ENCODE measurements at places on chromosomes 2 and 18.

- no peak for DNase-seq
These were observed 104.4 kb upstream of the SALL3 start for GRCh38 chr18:78875016-78875777.

DNA sequence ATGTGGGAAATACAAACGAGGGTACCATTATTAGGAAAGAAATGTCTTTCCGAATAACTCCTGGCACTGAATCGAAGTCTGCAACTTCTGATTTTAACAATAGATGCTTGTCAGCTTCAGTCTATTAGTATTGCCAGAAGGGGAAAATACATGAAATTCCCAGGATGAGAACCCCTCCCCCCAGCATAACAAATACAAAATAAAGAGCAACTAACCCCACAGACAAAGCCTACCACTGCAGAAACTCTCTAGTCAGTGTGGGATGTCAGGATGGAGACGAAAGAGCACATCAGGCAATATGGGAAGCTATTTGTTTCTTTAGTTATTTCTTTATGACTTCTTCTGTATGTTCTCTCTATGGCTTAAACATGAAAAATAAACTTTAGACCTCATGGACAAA, 365.0 kb upstream of the CDH2 start:
- no peak for DNase-seq

GRCh38 chr2:74146929-74147726, 584 bp downstream of the BOLA3 start:
- DNase-seq, result no peak

GRCh38 chr2:102737431-102737830, 24.4 kb upstream of the TMEM182 start:
- DNase-seq, result no peak

DNA sequence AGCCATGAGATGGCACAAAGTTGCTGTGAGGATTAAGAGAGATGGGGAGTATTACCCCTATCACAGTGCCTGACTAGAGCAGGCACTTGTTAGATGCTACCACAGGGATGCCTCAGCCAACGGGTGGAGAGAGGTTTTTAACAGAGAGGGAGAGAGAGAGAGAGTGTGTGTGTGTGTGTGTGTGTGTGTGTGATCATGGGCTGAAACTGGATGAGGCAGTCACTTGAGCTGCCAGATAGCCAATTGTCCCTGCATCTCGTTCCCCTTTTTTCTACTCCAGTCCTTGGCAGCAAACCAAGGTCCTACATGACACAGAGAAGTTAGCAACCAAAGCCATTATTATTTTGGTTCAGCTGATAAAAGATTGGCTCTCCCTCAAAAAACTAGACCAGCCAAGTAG, 3.0 kb downstream of the CD8A start:
- no peak for DNase-seq

- no peak for DNase-seq
These were observed 29.9 kb upstream of the ZNF512 start for GRCh38 chr2:27552941-27553340.

- no peak for DNase-seq
These were observed 13.1 kb downstream of the XIRP2 start for GRCh38 chr2:166901336-166901735.

- no peak for DNase-seq
These were observed 676.1 kb upstream of the CELF4 start for GRCh38 chr18:38241736-38242135.

DNA sequence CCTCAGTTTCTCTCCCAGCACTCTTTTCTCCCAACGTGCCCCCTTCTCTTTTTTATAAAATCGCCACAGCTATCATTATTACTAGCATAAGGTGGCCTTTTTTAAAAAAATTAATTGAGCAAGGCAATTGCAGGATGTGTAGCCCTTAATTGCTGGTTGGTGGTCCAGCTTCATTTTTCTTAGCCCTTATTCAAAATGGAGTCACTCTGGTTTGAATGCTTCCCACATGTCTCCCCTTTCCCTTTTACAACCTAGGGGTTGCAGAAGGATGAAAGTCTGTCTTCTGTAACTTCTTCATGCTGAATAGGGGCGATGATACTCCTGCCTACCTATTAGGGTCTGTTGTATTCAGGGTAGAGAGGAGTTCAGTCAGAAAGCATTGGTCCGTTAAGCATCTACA, 36.6 kb upstream of the PROKR1 start:
- no peak for DNase-seq

DNA sequence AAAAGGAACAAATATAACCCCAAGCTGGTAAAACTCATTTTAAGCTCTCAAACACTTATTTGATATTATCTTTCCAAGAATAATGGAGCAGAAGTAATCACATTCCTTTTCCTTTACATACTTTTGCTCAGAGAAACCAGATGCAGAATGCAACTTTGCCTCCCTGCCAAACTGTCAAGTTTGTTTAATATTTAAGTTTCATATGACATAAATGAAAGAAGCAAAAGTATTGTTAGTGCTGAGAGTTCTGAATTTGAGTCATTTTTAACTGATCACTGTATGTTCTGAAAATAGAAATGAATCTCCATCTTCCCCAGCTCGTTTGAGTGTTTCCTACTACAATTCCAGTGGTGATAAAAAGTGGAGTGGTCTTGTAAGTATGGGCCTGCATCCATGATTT, 423.4 kb downstream of the PID1 start:
- no peak for DNase-seq

- DNase-seq, result no peak
These were observed 108.7 kb downstream of the GFPT1 start for GRCh38 chr2:69278366-69278765.

GRCh38 chr18:44817831-44818473, 137.3 kb downstream of the SETBP1 start:
- DNase-seq, result no peak

- DNase-seq, result peak; percentile 5
These were observed 3.8 kb downstream of the ACTG2 start for GRCh38 chr2:73896362-73897239.

GRCh38 chr2:197803033-197803444, 1.4 kb upstream of the PLCL1 start:
- DNase-seq, result no peak

DNA sequence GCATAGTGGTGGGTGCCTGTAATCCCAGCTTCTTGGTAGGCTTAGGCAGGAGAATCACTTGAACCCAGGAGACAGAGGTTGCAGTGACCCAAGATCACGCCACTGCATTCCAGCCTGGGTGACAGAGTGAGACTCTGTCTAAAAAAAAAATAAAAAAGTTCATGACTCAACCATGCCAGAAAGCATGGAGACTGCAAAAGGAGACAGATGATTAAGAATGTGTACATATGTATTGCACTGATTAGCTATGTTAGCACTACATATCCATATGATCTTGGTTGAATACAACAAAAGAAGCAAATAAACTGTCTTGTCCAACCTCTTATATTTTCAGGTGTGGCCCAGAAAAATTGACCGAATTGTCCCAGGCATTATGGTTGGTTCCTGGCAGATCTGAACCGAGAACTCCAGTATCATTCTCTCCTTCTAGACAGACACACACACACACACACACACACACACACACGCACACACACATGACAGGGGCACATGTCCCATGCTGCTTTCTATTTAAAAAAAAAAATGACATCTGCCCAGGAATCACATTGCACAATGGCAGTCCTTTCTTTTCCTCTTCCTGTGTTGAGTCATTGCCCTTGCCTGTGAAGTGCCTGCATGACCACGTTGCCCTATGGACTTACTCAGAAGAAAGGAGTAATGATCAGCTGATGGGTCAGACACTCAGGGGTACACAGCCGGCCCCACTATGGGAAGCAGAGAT, 65.6 kb downstream of the MYCN start:
- DNase-seq, result no peak

GRCh38 chr2:175218551-175218950, 37.0 kb upstream of the ATP5MC3 start:
- DNase-seq, result no peak

DNA sequence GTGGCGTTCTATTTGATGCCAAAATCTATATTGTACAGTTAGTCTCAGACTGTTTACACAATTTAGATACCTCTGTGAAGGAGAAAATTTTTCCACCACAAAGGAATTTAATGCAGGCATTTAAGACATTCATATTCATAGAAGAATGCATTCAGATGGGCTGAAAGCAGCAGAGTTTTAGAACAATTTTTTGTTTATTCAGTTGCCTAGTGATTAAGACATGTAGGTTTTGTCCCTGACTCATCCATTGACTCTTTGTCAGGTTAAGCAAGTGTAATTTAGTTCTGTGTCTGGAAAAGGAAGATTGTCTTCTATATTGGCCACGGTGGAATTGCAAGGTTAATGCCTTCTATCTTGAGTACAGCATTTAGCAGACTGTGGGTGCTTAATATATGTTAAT, 515.0 kb downstream of the PARD3B start:
- DNase-seq, result no peak

GRCh38 chr18:8794156-8794933, 89.0 kb downstream of the MTCL1 start:
- no peak for DNase-seq

DNA sequence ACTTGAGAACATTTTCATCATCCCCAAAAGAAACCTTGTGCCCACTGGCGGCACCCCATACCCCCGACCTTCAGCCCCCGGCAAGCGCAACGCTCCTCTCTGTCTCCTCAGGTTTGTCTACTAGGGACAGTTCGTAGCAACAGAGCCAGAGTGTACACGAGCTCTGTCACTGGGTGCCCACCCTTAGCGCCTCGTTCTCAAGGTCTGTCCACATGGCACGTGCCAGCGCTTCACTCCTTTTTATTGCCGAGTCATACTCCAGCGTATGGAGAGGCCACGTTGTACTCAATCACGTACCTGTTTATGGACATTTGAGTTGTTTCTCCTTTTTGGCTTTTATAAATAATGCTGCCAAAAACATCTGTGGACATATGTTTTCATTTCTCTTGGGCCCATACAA, 30.3 kb upstream of the GPC1 start:
- no peak for DNase-seq

DNA sequence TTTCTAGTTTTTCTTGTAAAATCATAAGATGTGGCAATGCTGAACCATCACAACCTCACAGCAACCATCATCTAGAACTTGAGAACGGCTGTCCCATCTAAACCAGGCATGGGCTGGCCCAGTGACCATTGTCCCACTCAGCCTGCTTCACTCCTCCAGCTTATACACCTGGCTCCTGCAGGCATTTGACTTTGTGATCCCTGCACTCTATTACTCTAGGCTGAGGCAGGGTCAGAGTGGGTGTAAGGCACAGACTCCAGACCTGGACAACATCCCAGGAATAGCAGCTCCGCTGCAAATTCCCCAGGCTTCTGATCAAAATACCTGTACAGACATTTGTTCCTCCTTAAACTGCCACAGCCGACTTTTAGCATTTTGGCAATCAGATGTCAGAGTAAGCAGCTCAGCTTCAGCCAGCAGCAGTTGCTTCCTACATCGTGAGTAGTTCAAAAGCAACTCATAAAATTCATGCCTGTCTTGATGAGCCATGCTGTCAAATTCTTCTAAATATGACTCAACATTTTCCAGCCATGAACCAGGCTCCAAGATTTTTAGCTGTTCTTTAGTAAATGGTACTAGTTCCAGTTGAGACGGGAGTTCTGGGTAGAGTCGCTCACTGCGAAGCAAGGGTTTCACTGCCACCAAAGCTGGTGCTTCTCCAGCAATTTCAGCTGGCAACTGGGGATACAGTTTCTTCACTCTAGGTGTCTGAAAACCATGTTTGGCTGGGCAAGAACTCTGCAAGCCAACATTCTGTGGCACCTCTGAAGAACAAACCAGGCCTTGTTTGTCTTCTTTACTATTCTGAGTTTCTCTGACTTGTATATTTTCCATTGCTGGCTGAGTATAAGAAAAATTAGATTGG, 12.8 kb downstream of the EPG5 start:
- DNase-seq, result no peak

DNA sequence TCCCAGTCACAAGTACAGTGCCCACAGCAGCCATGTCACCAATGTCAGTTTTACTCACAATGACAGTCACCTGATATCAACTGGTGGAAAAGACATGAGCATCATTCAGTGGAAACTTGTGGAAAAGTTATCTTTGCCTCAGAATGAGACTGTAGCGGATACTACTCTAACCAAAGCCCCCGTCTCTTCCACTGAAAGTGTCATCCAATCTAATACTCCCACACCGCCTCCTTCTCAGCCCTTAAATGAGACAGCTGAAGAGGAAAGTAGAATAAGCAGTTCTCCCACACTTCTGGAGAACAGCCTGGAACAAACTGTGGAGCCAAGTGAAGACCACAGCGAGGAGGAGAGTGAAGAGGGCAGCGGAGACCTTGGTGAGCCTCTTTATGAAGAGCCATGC, 31.3 kb downstream of the COX7A2L start:
- DNase-seq, result no peak

GRCh38 chr2:162457046-162457445, 113.1 kb downstream of the GCA start:
- DNase-seq, result no peak

DNA sequence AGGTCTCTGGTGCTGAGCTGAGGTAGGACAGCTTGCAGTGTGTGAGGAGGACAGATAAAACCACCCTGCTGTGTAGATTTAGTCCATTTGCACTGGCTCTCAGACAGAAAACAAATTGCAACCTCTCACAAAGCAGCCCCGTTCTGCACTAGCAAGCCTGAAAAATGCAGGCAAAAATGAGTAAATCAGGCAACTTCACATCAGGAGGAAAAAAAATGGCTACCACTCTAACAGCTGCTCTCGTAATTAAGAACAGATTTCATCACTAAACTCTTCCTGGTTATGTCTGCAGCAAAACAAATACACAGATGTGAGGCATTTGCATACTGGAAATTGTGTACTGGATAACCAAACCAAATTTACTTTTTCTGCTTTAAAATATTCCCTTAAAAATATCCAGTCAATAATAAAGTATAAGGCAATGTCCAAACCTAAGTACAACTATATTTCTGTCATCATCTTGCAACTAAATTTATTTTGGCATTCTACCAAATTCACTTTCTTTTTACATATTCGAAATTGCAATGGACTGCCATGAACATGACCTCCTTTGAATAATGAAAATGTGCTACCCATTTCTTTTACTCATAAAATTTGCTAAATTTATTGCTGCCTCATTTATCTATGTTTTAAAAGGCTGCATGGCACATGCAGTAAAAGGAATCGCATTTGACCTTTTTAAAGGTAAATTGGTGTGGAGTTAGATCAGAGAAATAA, 157.4 kb downstream of the AFF3 start:
- DNase-seq, result no peak

DNA sequence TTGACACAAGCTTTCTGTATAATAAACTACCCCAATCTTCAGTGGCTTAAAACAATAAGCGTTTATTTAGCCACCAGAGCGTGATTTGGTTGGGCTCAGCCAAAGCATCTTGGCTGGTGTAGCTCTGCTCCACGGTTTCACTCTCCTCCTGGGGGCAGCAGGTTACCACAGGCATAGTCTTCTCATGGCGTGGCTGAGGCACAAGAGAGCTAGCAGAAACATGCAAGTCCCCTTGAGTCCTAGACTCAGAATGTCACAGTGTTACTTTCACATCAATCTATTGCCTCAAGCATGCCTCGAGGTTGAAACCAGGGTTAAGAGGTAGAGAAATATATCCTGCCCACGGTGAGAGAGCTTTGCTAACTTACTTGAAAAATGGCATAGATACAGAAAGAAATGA, 19.9 kb upstream of the SLC9A2 start:
- DNase-seq, result no peak

DNA sequence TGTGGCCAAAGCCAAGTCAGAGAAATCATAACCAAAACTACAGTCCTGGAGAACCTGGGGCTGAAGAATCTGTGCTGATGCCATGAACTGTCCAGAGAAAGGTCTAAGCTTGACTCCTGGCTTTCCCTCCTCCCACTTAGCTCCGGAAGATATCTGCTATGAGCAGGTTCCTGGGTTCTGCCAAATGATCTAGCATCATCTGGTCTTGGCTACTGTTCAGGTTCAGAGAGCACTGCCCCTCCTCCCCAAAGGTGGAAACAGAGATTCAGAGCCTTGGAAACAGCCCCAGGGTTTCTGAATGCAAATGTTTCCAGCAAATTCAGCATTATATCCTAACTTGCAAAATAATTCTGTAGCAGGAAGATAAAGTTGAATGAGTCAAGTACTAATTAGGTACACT, 219.2 kb upstream of the SP5 start:
- no peak for DNase-seq

Data from stimulated activated CD8-positive, alpha-beta memory T cell treated with anti-CD3 and anti-CD28 coated beads, Interleukin-4, amount 100 ng/mL, for 1 hour (primary cell).